ENCODE measurements at places on chromosomes 4 and X. TPM values are rescaled to one million over a fixed set of nuclear protein-coding genes. Genes with fewer than 3 reads are reported as not detected.

DNA sequence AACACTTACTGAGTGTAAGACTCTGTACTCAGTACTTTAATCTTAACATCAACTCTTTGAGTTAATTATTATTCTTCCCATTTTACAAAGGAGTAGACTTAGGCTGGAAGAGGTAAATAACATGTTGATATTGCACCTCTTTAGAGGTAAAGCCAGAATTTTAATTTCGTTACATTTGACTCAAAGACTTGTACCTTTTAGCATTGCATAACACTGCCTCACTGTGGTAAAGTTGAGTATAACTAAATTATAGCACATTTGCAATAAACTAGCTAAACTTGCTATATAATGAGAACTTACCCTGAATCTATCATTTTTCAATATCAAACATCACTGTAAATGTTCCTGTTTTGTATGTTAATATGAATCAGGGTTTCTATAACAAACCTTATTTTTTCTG lies 218.5 kb downstream of the PRR32 start:
- DNase-seq: no peak

DNA sequence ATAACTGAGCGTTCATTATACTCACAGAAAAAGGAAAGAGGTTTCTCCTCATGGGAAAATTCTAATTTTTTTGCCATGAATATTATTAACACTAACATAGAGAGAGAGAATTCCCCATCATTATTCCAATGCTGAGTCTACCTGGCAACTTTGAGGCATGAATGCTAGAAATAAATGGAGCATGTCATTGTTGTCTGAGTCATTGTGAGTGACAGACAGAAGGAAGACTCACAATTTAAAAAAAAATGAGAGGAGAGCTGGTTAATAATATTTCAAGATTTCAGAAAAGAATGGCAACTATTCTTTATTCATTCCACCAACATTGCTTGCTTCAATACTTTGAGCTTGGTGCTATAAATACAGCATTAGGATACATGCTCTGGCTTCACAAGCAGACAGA lies 170.4 kb upstream of the HS3ST1 start:
- no peak for DNase-seq

GRCh38 chr4:858831-859451 lies 33.0 kb upstream of the CPLX1 start:
- DNase-seq: no peak

GRCh38 chrX:31355206-31355955 lies 283.5 kb upstream of the FTHL17 start:
- DNase-seq: no peak

GRCh38 chr4:14865031-14865366 lies 137.3 kb upstream of the CPEB2 start:
- no peak for DNase-seq

GRCh38 chrX:139203651-139204570 lies 326.6 kb upstream of the F9 start:
- DNase-seq: no peak

GRCh38 chr4:128707864-128708263 lies 101.6 kb upstream of the JADE1 start:
- DNase-seq: no peak

DNA sequence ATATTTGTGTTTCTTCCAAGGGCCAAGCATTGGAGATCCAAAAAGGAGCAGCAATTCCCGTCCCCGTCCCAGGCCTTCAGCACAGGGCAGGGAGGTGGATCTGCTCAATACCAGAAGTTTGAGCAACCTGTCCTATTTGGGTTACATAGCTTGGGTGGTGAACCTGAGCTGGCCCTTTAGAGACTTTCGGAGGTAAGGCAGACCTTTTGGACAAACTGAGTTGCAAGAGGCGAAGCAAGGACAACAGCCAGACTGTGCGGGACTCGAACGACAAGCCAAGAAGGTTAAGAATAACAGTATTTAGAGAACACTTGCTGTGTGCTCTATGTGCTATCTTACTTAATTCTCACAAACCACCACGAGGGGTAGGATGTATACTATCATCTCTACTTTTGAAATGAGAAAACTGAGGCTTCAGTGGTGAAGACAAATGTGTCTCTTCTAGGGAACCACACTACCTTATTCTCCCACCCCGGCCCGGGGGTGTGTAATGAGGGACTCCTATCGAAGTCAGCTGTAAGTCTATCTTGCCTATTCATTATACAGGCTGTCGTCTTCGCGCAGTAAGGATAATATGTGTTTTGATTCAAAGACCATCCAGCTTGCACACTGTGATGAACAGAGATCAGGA lies 1.3 kb downstream of the NOP14 start:
- DNase-seq: no peak

GRCh38 chr4:78292341-78292740 lies 235.2 kb downstream of the FRAS1 start:
- DNase-seq: no peak

SFRP2 gene
- total RNA-seq: 2.9 TPM
